Activated naive CD8-positive, alpha-beta T cell treated with anti-CD3 and anti-CD28 coated beads, Interleukin-2, amount 50 U/mL, for 16 hours (primary cell): ENCODE measurements at places on chromosomes 16 and 17.

- DNase-seq, result no peak
Measured at GRCh38 chr17:22461460-22462145, 769.3 kb downstream of the KCNJ18 start.

DNA sequence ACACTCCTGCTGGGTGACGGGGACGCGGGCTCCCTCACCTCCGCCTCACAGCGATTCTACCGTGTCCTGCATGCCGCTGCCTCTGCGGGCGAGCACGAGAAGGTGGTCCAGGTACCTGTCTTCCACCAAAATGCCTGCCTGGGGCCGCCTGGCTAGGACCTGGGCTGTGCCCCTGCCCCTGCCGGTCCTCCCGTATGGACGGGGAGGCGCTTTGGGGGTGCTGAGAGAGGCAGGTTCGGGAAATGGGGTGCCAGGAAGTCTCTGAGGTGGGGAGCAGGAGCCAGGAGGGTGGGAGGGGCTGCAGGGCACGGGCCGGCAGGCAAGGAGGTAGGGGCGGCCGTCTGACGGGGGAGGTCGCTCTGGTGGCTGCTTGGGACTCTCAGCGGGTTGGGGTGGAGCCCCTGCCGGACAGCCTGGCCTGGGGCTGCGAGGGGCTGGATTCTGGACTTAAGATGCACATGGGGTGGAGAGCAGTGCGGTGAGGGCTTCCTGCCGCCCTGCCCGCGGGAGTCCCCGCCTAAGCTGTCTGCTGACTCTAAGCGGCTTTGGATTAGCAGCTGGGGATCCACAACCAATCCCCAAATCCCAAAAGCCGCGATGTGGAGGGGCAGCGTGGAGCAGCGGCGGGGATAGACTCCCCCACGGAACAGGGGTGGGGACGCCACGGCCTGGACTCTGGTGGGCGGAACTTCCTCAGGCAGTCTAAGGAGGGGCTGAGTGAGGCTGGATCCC lies 5.8 kb downstream of the CHTF18 start:
- no peak for DNase-seq

DNA sequence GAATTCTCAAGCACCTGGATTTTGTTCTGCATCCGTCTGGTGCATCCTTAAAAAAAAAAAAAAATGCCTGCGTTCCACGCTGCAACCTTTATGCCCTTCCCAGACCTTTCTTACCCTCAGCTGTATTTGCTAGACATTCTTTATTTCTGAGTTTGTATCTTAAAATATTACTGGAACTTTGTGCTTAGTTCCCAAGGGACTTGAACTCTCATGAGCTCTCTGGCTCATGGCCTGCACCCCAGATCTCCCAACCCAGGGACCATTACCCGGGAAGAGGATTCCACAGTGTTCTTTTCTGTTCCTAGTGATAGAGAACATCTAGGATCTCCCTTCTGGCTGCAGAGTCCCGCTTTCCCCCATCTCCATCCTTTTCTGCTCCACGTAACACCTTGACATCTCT lies 28.9 kb upstream of the CLEC18A start:
- no peak for DNase-seq

GRCh38 chr17:1315409-1315808 lies 35.9 kb downstream of the TRARG1 start:
- no peak for DNase-seq

DNA sequence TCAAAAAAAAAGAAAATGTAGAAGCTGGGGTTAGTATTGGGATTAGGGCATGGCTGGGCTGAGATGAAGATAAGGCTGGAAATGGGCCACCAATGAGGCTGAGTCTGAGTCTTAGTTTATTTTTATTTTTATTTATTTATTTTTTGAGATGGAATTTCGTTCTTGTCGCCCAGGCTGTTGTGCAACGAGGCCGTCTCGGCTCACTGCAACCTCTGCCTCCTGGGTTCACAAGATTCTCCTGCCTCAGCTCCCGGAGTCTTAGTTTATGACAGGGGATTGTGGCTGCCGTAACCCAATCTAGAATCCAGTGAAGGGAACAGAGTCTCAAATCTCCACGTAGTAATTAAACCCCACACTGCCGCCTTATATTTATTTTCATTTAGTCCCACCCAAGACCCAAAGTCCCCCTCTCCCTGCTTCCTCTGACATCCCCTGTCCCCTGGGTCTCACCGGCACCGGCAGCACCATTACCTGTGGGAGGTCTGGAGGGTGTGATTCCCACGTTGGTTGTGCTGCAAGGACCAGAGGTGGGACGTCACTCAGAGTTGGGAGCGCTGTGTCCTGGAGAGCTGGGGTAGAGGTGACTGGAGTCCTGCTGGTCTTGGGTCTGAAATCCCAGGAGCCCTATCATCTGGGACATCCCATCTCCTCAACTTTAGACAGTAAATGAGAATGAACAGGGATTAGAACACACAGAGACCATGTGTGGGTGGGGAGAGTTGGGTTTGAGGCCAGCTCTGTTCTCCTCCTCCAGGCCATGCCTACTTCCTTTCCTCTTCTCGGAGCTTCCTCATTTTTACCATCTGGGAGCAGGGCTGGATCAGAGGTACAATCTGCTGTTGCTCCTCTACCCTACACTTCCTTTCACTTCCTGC lies at the start of gene CLEC10A:
TSS of gene CLEC10A (minus strand) at position 671 of the 875 bp plus-strand sequence. CDS start 1,439 bp downstream, outside the sequence.
- DNase-seq, result no peak

DNA sequence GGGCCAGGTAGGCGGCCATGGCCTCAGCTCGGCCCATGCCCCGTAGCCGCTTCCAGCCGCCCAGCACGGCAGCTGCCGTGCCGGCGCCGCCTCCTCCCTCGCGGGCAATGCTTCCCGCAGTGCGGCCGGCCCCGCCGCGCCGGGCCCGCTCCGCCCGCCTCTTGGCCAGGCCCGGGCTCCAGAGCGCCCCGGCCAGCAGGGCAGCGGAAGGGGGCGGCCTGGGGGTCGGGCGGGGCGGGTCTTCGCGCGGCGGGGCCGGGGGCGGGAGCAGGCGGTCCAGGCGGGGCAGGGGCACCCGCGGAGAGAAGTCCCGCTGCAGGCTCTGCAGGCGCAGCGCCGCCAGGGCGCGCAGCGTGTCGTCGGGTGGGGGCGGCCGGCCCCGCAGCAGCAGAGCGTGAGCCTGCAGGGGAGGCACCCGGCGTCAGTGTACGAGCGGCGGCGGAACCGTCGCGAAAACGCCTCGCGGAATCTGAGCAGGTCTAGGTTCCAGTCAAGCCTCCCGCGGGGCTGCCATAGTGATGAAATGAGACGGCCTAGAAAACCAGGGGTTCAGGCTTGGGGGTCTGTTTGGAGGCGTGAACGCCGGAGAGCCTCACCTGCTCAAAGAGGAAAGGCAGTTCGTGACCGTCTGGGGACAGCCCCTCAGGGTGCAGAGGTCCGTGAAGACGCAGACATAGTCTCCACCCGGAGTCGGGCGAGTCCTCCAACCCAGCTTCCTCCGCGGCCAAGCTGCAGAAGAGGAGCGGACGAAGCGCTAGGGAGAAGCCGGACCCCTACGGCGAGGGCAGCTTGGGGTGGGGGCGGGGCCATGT lies 6.6 kb downstream of the PLEKHH3 start:
- DNase-seq, result no peak

GRCh38 chr16:27690608-27691007 lies 140.7 kb downstream of the KATNIP start:
- DNase-seq, result no peak

DNA sequence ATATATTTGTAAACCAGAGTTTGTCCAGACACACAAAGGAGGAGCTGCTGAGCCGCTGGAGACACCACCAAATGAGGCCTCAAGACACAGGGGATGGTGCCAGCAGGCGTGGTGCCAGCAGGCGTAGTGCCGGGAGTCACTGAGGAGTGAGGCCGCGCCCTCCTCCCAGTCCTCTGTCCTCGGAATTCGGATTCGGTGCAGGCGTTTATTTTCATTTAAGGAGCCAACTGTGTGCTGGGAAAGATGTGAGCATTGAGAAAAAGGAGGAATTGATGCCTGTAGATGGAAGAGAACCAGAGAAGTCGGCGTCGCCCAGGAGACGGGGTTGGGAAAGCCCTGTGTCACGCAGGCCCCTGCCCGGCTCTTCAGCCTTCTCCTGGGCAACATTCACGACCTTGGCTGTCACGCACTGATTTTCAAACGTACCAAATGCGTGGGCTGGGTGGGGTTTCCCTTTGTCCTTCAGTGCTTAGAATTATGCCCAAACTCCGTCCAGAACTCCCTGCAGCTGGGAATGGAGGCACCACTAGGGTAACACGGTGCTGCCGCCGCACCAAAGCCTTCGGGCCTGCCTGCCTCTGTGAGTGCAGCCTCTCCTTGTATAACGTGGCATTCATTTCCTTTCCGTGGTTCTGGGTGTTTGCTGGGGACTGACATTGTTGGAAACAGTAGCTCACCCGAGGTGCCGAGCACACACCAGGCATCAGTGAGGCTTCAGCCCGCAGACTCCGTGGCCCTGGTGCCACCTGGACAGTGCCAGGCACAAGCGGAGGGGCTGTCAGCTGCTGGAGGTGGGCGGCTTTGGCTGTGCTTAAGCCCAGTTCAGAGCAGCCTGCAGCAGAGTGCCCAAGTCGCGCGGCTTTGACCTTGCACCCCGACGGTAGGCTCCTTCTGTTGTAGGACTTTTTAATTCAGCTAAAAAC lies 49.0 kb upstream of the CHMP6 start:
- DNase-seq, result no peak

GRCh38 chr16:50567651-50568050 lies 19.5 kb downstream of the NKD1 start:
- no peak for DNase-seq

DNA sequence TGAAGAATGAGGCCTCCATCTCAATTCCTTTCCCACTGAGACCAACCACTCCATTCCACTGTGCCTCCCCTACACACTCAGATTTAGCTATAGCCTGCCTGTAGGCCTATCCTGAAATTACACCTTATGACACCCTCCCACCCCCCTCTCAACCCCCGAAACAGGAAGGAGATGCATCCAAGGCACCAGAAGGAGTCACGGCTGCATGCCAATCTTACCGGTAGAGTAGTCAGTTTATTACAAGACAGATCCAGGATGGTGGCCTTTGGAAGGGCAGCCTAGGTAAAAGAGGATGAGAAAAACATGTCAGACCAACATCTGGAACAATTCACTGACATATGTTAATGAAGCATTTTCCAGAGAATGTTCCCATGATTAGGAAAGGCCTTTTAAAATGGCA lies 2.6 kb downstream of the LRRC59 start:
- DNase-seq, result no peak

DNA sequence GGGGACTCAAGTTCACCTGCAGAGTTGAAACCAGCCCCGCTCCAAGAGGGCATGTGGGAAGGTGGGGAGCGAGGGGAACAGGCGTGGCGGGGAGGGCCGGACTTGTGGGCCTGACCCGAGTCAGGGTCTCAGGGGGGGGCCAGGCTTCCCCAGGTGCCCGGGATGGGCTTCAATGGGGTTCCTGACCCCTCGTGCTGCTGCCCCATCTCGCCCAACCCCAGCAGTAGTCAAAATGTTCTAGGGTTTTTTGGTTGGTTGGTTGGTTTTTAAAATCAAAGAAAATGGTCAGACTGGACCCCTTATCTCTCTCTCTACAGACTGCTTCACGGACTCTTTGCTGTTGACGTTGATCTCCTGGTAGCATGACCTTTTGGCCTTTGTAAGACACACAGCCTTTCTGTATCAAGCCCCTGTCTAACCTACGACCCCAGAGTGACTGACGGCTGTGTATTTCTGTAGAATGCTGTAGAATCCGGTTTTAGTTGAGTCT lies 69.5 kb downstream of the AMFR start:
- no peak for DNase-seq

DNA sequence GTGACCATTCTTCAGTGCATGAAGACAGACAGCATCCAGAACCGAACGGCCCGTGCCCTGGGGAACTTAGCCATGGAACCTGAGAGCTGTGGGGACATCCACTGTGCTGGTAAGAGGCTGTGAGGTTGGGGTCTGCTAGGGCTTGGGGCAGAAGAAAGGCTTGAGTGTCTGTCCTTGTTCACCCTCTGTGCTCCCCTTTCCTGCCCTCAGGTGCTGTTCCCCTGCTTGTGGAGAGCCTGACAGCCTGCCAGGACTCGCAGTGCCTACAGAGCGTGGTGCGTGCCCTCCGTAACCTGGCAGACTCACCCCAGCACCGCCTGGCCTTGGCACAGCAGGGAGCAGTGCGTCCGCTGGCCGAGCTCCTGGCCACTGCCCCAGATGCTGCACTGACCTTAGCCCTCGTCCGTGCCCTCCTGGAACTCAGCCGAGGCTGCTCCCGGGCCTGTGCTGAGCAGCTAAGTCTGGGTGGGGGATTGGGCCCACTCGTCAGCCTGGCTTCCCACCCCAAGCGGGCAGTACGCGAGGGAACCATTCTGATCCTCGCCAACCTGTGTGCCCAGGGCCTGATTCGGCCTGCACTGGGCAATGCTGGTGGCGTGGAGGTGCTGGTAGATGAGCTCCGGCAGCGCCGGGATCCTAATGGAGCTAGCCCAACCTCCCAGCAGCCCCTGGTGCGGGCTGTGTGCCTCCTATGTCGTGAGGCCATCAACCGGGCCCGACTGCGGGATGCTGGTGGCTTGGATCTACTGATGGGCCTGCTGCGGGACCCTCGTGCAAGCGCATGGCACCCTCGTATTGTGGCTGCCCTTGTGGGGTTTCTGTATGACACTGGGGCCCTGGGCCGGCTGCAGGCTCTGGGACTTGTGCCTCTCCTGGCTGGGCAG lies 2.9 kb downstream of the ARMC5 start:
- no peak for DNase-seq

DNA sequence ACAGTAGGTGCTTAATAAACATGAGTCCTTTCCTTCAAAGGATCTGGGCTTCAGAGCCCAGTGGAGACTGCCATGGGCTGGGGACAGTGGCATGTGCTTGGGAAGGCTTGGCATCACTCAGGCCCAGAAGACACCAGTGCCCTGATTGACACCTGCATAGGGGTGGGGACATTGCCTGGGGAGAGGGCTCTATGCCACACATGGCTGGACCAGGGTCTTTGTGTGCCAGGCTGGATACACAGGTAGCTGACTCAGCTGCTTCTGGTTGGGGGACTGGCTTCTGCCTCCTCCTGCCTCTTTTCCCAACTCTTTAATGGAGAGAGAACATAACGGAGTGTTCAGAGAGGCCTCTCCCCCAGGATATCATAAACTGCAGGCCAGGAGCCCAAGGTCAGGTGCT lies 93.1 kb upstream of the TMEM97 start:
- DNase-seq, result no peak

DNA sequence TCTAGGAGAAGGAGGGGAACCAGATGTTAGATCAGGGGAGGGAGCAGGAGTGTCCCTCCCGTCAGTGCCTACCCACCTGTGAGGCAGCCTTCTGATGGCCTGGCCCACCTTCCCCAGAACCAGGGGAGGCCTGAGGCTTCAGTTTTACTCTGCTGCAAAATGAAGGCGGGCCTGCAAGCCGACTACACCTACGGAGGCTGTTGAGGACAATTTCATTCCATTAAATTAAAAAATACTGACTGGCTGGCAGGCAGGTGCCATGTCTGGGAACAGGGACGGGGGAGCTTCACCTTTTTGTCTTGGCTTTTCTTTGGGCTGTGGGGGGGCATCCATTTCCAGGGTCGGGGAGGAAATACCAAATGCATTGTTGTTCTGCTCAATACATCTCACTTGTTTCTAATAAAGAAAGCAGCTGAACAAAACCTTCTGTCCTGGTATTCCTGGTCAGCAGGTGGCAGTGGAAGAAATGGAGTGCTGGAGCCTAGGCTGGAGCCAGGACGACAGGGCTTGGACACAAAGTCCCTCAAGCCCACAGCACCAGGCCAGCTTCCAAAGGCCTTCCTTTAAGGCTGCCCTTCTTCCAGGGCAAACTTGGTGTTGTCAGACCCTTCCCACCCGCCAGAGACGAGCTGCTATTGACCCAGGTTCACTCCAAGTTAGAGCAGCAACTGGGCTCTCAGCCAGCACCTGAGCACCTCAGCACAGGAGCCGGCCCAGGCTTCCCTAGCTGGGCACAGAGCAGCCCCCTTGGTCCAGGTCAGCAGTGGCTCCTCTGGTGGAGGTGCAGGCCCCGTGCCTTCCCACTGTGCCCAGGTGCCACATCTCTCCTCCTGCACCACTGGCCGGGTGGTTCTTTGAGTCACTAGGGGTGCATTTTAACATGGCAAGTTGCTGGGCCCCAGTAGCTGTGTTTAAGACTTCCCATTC lies 23.5 kb downstream of the PLCD3 start:
- no peak for DNase-seq
